Activated naive CD4-positive, alpha-beta T cell (primary cell): ENCODE measurements at places on chromosomes 5 and 9.

DNA sequence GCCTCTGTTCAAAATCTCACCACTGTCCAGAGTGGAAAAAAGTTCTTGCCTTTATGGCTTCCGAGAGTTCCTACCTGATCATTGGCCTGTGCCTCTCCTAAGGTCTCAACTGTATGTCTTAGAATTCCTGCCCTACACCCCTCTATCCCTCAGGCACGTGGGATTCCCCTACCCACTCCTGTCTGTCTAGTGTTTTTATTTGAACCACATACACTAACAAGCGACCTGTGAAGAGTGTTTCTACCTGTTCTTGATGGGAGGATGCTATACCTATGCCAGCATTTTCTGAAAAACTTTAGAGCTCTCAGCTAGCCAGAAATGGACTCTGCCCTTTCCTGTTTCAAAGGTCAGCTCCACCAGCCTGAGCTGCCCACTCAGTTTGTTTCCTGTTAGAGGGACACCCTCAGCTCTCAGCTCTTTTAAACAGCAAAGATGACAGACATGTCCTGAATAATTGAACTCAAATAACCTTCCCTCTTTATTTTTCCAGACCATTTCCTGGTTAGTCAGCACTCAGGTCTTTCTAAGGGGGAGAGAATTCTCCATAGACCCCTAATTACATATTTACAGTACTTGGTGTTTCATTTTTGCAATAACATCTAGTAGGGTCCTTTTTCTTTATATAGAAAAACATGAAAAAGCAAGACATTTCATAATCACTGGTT lies 214.8 kb downstream of the AOPEP start:
- no peak for DNase-seq

DNA sequence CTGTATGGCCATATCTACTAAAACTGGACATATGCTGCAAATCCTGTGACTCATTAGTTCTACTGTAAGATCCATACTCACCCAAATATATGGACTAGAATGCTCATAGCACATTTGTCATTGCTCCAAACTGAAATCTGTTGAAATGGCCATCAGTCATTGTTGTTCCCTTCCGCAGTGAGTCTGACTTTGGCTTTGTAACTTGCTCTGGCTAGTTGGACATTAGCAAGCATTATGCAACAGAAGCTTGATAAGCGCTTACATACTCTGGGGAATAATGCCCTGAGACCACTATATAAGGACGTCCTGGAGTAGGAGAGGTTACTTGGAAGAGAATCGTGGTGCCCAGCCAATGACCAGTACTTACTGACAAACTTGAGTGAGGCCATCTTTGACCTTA lies 9.0 kb downstream of the KIAA1958 start:
- no peak for DNase-seq

- DNase-seq, result no peak
Observed at GRCh38 chr5:105752801-105753200, 1917.9 kb downstream of the EFNA5 start.

GRCh38 chr5:50562694-50563093 lies 103.7 kb upstream of the PARP8 start:
- DNase-seq, result no peak

- no peak for DNase-seq
Observed at GRCh38 chr9:81445331-81445921, 243.9 kb downstream of the TLE1 start.

DNA sequence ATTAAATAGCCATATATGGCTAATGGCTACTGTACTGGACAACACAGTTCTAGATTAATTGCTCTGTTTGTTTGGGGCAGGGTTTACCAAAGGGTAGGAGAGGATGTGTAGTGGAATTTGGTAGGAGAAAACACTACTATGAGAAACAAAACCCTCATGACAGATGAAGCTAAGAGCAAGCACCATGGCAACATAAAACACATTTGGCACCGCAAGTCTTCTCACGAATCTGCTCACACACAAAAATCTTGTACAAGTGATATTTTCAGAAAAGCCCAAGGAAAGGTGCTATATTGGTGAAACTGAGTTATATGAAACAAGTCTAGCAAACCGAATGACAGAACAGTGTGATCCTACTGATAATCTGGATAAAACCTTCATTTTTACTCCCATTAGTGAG lies 38.5 kb downstream of the CSF2 start:
- no peak for DNase-seq

- no peak for DNase-seq
Observed at GRCh38 chr5:146529984-146530383, 14.0 kb upstream of the GPR151 start.

DNA sequence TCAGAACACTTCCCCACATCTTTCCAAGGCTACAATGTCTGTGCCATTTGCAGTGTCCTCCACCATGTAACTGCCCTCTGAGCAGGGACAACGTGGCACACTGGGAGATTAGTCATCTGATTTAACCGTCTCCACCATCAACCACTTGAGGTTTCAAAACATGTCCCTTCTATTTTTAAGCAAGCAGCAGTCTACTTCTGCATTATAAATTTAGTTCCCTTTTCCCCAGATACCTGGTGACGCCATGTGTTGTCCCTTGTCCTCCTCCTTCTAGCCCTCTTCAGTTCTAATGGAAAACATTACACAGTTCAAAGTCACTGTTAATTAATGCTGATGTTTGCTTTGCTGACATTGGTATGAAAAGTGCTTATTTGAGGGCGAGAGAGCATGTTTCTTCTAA lies 52.8 kb downstream of the ATP10B start:
- no peak for DNase-seq

- DNase-seq, result no peak
Observed at GRCh38 chr5:160744268-160745101, 107.5 kb downstream of the ATP10B start.

- no peak for DNase-seq
Observed at GRCh38 chr9:76987594-76988200, 31.8 kb upstream of the FOXB2 start.

- DNase-seq, result no peak
Observed at GRCh38 chr5:91384671-91385430, 1.7 kb upstream of the ARRDC3 start.

- DNase-seq, result no peak
Observed at GRCh38 chr5:1037123-1037670, 28.6 kb downstream of the NKD2 start.

DNA sequence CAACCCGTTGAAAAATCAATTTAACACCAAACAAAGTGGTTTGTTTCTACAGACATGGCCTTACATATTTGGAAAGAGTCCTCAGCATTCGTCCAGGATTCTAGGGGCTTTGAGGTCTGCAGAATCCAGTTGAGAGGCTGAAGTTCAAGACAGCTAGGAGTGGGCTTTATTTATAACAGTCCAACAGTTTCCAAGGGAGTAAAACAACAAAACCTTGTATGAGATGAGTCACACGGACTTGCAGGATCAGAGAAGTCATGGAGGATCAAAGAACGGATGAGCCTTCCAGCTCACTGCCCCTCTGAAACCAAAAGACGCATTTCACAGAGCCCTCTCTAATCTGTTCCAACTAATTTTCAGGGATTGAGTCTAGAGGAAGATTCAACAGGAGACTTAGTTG lies 11.1 kb upstream of the ESM1 start:
- DNase-seq, result no peak

DNA sequence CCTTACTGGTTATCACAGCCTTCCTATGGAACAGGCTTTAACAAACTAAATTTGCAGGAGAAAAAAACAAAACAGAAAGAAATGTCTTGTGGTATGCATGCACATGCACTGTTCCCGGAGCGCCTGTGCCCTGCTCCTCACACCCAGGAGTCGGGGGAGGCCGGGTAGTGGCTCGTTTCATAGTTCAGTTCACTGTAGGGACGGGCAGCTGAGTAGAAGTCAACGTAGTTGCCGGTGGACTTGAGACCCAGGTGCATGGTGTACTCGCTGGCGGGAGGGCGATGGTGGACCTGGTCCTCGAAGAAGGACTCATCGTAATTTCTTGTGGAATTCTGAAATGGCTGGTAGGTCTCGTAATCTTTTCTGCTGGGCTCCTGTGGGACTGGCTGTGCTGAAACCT lies 212.3 kb upstream of the DAP start:
- no peak for DNase-seq

GRCh38 chr9:92968081-92968480 lies 20.8 kb downstream of the FGD3 start:
- DNase-seq, result no peak

DNA sequence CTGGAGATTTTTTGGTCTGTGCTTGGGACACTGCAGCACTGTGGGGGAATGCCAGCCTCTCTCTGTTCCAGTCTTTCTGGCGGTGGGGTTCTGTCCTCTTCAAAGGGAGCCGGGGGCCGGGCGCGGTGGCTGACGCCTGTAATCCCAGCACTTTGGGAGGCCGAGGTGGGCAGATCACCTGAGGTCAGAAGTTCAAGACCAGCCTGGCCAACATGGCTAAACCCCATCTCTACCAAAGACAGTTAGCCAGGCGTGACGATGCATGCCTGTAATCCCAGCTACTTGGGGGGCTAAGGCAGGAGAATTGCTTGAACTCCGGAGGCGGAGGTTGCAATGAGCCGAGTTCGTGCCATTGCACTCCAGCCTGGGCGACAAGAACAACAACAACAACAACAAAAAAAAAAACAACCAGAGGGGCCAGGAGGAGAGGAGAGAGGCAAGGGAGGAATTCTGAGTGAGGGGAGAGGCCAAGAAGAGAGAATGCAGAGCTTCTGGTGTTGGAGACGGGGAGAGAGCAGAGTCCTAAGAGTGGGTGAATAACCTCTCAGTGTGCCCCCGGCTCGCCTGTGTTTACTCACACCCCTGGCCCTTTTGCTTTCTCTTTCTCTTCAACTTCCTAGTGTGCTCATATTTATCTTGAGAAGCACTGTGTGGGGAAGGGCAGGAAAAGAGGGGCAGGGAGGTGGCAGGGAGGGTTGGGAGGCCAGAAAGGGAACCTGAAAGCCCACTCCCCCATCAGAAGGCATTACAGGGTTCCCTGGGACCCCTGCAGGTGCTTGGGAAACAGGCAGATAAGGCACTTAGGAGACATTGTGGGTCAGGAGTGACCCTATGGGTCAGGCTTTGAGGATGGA lies 3.2 kb upstream of the SET start:
- DNase-seq, result no peak

- no peak for DNase-seq
Observed at GRCh38 chr9:87029905-87030304, 82.6 kb upstream of the GAS1 start.

- no peak for DNase-seq
Observed at GRCh38 chr9:124940521-124940893, 376 bp downstream of the GOLGA1 start.

GRCh38 chr9:112854657-112855056 lies 36.0 kb downstream of the SLC46A2 start:
- no peak for DNase-seq

- DNase-seq, result no peak
Observed at GRCh38 chr5:169551146-169551545, 32.4 kb upstream of the SPDL1 start.

DNA sequence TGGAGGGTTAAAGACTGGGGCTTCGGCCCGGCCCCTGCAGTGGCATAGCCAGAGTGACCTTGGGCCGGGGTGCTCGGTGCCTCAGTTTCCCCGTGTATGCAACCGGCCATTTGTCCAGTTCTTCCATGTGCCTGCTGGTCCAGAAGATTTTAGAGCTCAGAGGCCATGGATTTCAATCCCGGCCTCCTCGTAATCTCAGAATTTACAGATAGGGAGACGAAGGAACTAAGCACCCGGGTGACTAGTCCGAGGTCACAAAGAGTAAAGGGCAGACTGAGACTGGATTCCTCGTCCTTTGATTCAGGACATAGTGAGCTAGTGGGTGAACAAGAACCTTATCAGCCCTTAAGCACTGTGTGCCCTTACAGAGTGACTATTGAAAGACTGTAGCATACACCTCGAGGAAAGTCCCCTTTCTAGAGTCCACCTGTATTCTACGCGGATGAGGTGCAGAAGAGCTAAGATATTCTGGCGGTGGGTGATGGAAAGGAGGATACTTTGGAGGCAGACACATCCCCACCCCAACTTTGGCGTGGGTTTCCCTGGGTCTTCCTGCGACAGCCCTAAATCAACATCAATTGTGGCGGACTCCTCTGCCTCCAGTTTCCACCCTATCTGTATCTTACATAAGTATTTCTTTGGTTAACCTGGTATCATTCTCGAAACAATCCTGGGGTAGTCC lies 597 bp downstream of the SLC31A1 start:
- DNase-seq, result no peak

DNA sequence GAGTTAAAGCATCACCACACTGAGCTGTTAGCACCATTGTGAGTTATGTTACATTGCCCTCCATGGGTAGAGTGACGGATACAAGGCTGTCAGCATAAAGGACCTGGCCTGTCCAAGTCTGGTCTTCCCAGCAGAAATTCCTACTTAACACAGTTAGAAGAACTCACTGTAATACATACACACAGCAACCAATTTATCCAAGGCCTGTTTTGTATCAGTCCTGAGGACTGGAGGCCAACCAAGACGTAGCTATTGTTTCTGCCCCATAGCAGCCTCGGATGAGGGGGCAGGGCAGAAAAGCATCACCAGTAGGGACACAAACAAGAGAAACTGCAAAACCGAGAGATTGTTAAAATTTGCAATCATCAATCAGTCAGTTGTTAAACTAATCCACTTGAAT lies 66.0 kb upstream of the CKMT2 start:
- DNase-seq, result no peak

GRCh38 chr9:86741311-86742208 lies 205.7 kb downstream of the GAS1 start:
- DNase-seq, result no peak

- DNase-seq, result no peak
Observed at GRCh38 chr5:69074664-69075521, 18.9 kb upstream of the SLC30A5 start.

- DNase-seq, result no peak
Observed at GRCh38 chr5:31328040-31328733, 134.7 kb downstream of the CDH6 start.

GRCh38 chr9:121201045-121201737 lies 478 bp downstream of the RAB14 start:
- DNase-seq, result peak; percentile 50

GRCh38 chr5:17255471-17256021 lies 38.1 kb downstream of the BASP1 start:
- DNase-seq, result no peak

DNA sequence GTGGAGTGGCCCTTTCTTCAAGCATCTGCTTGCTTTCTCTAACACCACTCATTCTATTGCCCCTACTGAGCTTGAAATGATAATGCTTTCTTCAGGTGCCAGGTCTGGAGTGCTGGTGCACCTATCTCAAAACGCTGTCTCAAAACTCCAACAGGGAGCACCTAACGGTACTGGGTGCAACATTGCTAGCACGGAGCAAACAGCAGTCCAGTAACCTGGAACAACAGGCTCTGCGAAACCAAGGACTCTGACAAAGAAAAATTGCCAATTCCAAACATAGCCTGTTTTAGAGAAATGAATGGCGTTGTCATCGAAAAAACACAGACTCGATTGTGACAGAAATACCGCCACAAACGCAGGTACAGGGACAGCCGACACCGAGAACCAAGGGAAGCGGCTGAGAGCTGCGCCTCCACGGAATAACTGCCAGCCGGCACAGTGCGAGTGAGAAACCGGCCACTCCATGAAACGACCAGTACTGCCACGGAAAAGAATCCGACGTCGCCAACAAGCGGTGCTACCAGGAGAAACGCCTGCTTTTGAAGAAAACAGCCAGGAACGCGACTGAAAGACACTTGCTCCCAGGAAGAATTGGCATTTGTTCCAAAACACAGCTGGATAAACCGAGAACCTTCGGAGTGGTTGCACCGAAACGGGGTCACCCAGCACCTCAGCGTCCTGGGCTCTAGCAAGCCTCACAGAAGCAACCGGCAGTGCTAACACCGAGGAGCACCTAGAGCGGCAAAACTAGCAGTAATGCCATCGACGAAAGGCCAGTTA lies 3.1 kb downstream of the ANXA2R start:
- no peak for DNase-seq

GRCh38 chr9:713091-713490 lies 128.4 kb upstream of the DMRT1 start:
- DNase-seq, result no peak
